RWPE1 (cell line): ENCODE measurements at places on chromosomes 1 and 21.

GRCh38 chr1:19776287-19776686, 23.4 kb downstream of the TMCO4 start:
- DNase-seq = no peak

DNA sequence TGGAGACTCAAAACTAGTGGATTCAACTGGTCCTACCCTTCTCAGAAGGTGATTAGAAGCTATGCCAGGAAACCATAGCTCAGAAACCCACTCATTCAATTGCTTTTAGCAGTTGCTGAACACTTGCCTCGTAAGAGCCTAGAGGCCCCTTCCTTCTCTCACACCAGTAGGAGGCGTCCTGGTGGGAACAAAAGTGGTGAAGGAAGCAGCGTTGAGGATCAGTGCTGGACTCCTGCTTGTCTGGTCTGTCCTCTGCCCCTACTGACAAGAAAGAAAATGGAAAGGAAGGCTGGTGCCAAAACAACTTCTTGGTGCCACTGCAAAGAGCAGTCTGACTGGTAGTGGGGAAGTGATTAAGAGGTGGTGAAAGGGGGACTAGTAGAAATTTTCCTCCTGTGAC, 269.7 kb downstream of the LMO4 start:
- DNase-seq = no peak

- peak; percentile 26 for DNase-seq
Measured at GRCh38 chr1:64171797-64172281, 31.6 kb upstream of the UBE2U start.

DNA sequence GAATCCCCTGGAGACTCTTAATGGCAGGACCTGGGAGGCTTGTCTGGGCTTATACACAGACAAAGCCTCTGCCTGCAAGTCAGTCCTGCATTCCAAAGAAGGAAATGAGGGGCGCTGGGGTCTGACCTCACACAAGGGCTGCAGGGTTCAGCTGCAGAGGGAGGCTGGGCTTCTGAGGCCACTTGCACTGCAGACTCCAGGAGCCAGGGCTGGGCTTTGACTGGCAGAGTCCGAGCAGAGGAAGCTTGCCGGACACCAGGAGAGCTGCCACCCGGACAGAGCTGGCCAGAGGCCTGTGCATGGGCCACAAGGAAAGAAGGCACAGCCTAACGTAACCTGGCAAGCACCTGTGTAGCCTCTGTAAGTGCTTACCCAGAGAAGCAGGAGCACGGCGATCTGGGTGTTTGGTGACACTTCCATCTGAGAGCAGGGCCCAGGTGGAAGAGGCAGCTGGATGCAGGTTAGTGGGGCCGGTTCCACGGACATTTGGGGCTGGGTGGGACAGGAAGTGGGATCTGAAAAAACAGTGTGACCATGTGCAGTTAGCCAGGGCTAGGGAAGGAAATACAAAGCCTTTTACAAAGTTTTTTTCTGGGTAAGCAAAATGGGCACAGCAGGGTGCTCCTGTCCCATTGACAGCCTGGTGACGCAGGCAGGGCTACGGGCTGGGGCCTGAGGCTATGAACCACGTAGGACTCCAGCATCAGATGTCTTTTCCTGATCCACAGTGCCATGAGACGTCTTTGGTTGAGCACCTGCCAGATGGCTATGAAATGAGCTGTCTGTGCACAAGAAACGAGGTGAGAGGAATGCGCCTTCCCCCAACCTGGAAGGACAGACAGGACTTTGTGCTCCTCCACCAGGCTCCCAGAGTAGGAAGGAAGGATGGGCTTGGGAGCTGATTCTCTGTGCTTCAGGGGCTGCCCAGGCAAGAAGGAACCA, 37.3 kb upstream of the LBR start:
- DNase-seq = no peak

GRCh38 chr1:6889875-6890480, 104.7 kb downstream of the CAMTA1 start:
- DNase-seq = peak; percentile 37

GRCh38 chr1:244628789-244629188, 24.1 kb upstream of the DESI2 start:
- no peak for DNase-seq

DNA sequence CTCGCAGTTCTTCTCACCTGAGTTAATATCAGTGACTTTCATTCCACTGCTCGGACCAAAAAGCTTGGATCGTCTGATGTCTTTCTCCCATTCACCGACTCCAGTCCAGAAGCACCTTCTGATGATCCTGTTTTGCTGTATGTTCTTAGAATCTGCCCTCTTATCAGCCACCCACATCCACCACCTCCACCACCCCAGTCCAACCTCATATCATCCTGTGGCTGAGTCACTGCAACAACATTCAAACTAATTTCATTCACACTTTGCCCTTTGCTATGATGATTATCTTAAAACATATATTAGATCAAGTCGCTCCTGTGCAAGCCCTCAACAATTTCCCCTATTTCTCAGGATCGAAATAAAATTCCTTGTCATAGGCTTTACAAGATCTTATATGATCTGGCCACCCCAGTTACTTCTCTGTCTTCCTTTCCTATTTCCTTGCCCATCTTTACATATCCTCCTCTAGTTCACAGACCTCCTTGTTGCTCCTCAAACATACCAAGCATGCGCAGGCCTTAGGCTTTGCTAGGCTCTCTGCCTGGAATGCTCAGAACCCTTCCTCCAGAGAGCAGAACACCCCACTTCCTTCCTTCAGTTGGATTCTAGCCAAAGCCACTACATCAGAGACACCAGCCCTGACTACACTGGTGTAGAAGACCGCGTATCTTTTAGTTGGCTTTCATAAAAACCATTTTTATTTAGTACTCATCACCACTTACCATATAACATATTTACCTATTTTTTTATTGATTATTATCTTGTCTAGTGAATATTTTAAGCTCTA, 335.7 kb upstream of the GREM2 start:
- DNase-seq = no peak

DNA sequence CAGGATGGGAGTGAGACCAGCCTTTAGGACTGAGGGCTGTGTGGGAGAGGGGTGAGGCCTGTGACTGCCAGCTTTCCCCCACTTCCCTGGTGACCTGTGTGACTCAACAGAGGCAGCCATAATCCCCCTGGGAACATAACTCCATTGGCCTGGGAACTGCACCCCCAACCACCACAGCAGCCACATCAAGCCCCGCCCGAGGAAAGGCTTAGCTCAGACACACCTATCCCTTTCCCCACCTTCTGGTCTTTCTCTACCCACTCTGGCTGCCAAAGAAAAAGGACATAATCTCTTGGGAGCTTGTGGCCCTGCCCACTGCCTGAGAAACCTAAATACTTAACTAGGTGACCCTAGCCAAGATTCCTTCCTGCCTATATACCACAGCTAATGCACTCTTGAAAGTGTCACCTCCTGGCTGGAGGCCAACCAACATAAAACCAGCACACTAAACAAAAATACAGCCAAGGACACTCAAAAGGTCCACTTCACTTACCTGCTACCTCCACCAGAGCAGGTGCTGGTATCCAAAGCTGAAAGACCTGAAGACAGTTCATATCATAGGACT, 406.6 kb upstream of the CAMK1G start:
- DNase-seq = no peak
